ENCODE measurements at places on chromosomes 5 and 9.

GRCh38 chr9:121837113-121837961, 185.9 kb downstream of the DAB2IP start:
- DNase-seq = no peak

DNA sequence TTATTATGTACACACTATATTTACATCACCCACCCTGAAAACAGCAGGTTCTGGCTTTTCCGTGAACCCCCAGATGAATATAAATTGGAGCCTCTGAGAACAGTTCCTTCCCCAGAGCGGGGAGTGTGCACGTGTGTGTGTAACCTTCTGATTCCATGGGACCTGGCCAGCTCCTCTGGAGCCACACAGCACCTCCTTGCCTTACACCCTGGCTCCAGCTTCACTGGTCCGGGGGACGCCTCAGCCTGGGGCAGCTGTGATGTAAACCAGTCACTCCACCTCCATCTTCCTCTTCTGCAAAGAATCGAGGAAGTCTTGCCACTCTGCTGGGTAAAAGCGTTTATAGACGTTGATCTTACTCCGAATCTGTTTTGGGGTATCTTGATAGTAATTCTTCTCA, 4.4 kb downstream of the NOP16 start:
- DNase-seq = no peak

DNA sequence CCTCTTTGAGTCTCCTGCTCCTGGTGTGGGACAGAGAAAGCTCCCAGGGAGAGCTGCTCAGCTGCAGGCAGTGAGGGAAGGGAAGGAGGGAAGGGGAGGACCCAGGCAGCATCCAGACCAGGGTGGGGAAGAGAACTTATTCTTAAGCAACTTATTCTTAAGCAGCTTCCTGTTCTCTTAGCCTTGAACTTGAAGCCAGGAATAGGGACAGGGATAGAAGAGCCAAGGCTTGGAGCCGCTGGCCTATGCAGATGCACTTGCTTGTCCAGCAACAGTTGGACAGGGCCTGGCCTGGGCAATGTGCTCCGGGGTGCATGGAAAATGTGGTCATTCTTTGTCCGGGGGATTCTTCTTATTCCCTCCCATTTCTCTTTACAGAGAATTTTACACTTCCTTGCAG, 31.4 kb upstream of the SPTLC1 start:
- DNase-seq = no peak

DNA sequence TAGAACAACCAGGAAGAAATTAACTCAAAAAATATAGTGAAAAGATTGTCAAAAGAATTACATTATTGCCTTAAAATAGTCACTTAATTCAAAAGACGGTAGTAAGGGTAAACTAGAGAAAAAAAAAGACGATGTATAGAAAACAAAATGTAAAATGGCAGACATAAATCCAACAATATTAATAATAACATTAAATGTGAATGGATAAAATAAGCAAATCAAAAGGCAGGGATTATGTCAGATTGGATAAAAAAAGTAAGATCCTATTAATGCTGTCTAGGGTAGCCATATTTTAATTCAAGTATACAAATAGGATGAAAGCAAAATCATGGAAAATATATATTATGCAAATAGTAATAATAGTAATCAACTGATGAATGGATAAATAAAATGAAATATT, 134.0 kb upstream of the ADCY2 start:
- DNase-seq = no peak

DNA sequence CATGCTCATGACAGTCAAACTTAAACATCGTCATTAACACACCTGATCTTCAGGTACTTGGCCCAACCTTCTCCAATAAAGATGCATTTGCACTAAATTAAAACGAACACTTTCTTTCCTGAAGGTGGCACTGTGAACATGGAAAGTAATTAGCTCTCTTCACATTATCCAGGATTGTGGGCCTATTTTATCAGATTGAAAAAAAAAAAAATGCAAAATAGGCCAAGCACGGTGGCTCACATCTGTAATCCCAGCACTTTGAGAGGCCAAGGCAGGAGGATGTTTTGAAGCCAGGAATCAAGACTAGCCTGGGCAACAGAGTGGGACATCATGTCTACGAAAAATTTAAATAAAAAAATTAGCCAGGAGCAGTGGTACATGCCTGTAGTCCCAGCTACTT, 14.4 kb upstream of the CDC20B start:
- no peak for DNase-seq

GRCh38 chr9:8649807-8650206, 850.2 kb upstream of the DMAC1 start:
- no peak for DNase-seq

DNA sequence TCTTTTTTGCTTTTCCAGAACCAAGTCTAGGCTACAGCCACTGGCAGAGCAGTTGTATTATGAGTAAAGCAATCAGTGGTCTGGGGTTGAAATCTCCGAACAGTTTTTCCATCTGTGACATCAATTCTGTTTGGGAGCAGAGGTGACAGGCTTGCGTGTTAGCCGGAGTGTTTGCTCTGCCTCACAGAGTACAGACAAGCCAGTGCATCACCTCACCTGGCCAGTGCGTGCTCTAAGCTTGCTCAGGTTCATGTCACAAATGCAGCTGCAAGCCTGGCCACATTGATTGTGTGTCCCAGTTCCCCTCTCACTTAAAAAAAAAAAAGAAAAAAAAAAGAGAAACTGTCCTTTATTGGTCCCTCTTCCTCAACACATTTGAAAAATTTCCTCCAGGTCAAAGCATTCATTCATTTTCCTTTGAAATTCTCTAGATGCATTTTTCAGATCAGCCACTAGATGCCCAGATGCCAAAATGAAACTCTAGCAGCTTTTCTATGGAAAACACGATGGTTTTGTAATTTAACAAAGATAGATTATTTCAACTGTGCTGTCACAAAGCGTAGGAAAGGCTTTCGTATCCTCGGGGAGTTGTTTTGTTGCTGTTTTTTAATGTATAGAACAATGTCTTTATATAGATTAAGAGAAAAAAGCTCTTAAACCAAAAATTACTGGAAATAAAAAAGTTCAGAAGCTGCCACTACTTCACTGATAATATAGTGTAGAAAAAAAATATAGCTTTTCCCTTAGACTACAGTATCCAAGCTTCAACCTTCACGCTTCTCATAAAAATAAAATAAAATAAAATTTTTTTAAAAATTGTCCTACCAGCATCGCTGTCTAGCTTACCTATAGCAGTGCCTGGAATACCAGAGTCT, 585.5 kb downstream of the TLE1 start:
- no peak for DNase-seq

DNA sequence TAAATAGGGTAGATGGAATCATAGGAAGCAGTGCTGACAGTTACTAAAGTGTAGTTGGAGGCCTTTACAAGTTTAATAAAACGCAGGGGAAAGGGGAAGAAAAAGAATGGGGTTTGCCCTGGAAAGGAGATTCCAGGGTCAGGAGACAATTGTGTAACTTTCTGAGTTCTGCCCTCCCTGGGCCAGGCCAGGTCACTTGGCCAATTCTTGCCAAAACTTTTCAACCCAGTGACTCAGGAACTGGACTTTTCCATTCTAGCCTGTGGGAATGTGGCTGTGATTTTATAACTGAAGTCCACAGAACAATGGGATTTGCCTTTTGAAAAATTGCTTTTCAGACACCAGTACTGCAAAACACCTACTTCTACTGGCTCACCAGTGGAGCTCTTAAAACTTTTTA, 289.8 kb upstream of the ANKRD55 start:
- no peak for DNase-seq

DNA sequence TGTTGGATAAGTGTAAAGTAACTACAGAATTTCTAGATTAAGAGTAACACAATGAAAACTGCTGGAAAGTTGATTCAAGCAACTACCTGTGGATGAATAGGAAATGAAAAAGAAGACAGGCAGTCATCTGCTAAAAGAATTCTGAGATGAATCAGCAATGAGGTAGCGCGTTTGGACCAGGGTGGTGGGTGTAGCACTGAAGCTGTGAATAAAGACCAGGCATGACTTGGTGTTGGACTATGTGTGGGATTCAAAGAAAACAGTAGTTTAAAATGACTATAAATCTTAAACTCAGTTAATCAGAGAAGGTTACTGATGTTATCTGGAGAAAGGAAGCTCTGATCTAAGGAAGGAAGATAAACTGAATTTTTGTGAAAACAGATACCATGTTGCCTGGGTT, 159.8 kb downstream of the FBN2 start:
- peak; percentile 12 for DNase-seq

- DNase-seq = no peak
Observed at GRCh38 chr5:107289030-107289714, 381.6 kb downstream of the EFNA5 start.

DNA sequence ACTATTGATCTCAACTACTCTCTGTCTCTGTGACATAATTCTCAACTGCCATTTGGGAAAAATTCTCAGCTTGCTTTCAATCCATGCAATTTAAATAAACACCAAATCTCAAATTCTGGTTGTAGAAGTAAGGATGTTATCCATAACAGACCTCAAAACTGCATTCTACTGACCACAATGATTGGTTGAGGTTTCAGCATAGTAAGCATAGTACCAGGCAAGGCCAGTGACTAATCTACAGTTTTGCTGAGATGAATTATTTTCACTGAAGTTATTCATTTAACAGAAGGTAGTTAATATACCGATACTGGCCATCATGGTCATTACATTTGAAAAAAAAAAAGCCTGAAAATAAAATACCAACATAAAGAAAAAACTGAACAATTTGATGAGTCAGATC, 488.0 kb upstream of the CDH18 start:
- DNase-seq = peak; percentile 7

GRCh38 chr5:91384671-91385430, 1.7 kb upstream of the ARRDC3 start:
- peak; percentile 65 for DNase-seq

DNA sequence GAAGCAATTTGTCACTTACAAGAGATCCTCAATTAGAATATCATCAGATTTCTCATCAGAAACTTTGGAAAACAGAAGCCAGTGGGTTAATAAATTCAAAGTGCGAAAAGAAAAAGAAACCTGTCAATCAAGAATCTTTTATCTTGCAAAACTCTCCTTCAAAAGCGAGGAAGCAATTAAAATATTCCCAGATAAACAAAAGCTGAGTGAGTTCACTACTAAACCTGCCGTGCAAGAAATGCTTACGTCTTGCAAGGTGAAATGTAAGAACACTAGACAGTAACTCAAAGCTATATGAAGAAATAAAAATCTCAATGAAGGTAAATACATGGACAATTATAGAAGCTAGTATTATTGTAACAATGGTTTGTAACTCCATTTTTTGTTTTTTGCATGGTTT, 62.8 kb upstream of the IL33 start:
- DNase-seq = no peak

DNA sequence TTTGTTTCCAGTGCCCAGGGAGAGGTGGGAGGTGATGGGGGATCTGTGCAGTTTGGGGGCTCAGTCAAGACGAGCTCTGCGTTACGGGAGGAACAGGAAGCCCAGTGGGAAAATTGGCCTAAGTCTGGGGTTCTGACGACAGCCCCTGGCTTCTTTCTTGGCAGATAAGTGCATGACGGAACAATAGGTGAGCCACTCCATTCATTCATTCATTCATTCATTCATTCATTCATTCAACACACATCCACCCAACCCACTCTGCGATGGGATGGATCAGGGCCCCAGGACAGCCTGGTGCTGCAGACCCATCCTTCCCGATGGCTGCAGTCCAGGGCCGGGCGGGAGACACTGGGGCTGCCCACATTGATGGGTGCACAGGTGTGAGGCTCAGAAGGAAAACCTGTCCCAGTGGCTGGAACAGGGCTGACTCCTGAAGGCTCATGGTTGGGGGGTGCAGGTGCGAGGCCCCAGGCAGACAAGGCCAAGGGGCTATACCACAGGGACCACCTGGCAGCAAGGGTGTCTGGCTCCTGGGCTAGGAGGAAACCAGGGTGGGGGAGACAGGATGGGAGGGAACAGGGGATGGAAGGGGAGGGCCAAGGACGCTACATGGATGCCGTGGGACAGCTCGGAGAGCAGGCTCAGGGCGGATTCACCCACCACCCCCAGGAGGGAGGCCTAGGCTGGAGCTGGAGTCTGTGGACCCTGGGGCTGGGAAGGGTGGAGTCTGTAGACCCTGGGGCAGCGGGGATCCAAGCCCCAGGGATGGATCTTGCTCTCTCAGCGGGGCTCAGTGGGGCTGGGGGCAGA, 1.9 kb upstream of the LCNL1 start:
- no peak for DNase-seq

DNA sequence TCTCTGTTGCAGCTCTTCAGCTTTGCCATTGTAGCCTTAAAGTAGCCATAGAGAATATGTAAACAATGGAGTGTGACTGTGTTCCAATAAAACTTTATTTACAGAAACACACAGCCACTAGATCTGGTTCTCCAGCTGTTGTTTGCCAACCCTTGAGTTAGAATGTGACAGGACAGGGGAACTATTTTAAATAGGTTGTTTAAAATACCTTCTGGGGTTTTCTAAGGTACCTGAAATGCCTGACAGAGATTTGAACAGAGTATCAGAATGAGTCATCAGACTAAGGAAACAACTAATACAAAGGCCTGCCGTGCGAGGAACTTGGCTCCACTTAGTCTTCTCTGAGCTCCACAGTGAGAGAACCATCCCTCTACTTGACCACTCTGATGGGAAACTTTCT, 85.4 kb downstream of the HSD17B4 start:
- peak; percentile 18 for DNase-seq

- DNase-seq = no peak
Observed at GRCh38 chr9:68690088-68690487, 15.0 kb upstream of the PIP5K1B start.

GRCh38 chr9:27353474-27354229, 56.7 kb upstream of the EQTN start:
- DNase-seq = no peak

DNA sequence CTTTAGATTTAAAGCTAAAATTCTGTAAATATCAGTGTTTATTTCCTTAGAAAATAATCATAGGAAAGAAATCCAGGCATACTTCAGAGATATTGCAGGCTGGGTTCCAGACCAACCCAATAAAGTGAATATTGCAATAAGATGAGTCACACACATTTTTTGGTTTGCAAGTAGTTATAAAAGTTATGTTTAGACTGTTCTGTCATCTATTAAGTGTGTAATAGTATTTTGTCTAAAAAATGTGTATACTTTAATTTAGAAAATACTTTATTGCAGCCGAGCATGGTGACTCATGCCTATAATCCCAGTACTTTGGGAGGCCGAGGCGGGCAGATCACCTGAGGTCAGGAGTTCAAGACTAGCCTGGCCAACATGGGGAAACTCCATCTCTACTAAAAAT, 6.9 kb upstream of the RIC1 start:
- DNase-seq = no peak
